ENCODE measurements at places on chromosomes 3 and 15.

- DNase-seq, result peak; percentile 96
These were observed 183.8 kb upstream of the THRB start for GRCh38 chr3:24678421-24678865.

- DNase-seq, result no peak
These were observed 10.3 kb upstream of the ALDH1A3 start for GRCh38 chr15:100869151-100869999.

GRCh38 chr3:120560304-120561250 is 35.6 kb upstream of the NDUFB4 start:
- DNase-seq, result no peak

DNA sequence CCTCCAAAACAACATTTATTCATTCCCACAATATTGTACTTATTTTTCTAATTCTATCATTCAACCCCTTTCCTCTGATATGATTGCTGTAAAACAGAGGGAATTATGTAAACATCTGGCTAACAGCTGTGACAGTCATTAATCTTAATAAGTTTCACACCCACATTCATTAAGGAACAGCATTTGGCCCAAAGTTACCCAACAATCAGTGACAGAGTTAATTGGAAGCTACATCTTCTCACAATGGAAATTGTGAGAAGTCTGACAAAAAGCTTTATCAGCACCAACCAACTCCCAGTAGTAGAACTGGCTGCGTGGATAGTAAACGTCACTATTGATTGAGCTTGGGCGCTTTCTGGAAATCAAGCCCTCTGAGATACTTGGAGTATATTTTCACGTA is 165.8 kb upstream of the SLC24A5 start:
- no peak for DNase-seq

DNA sequence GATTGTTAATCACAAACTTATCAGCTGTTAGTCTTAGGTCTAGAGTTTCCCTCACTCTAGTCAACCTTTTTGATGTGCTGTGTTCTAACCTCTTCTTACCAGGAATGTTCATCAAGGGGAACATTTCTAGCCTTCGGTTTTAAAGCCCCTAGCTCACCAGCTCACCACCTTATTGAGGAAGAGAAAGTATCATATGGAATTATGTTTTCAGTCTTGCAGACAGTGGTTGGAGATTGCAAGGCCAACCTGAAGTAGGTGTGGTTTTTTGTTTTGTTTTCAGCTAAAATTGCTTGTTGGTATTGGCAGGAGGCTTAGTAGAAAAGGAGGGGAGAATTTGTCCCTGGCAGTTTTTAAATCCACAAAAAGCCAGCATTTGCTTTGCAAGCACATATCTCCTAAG is 48.4 kb upstream of the CCDC80 start:
- no peak for DNase-seq

DNA sequence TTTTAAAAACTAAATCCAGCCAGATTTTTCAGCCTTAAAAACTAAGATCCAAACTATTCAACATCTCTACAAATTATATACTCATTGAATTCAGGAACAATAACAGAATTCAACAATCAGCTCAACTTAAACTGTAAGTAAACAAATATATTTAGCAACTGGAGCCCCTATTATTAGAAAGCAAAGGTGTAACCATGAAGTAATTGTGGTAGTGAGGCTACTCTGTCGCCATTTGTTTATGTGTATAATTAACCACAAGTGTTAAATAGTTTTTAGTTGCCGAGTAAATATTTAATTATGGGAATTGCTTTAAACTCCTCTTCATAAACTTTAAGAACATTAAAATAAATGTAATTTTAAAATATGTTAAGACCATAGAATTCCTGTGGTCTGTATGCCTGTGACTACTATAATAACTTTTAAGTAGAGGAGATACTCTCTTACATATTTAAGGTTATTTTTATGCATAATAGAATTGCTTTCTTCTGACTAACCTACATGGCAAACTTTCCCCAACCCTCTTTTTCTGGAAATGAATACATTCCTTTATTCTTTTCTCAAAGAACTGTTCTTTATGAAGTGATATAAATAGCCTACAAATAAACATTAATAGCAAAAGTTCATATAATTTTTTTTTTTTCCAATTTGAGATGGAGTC is 51.2 kb downstream of the MFN1 start:
- DNase-seq, result no peak
